ENCODE measurements at places on chromosomes 2 and 18. TPM values are rescaled to one million over a fixed set of nuclear protein-coding genes. Genes with fewer than 3 reads are reported as not detected.

- H3K27me3 ChIP-seq: no peaks in the 10 kb centered on the region
- H3K36me3 ChIP-seq: peaks cover 75% of the 10 kb centered on the region
- no peak overlapping the region for H3K27ac ChIP-seq
- no peaks in the 10 kb centered on the region for H3K4me1 ChIP-seq
- no peak for DNase-seq
Observed at GRCh38 chr2:10658914-10659257, 30.9 kb downstream of the NOL10 start.

DNA sequence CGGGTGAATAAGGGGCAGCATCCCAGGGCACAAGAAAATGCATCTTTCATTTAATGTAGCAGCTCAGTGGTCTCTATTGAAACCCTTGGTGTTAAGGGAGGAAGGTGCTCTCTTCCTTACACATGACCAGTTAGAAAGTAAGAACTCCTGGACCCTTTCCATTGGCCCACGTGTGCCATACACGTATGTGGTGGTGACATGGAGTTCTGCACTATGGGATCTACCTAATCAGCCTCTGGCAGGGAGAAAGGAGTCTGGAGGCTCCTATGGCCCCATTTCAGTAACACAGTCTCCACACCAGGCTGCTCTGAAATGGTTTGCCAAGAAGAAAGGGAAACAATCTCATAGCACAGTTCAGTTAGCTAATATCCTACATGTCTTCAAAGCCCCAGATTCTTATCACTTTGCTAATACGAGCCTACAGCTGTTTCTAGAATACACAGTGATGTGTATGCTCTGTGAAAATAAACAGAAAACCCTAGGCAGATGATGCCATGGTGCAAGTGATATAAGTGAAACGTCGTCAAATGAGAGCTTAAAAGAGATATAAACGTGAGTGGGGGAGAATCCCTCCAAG lies 7.0 kb downstream of the EFEMP1 start:
- no peak overlapping the region for H3K4me3 ChIP-seq
- no peak overlapping the region for H3K27ac ChIP-seq
- H3K27me3 ChIP-seq: peaks cover 17% of the 10 kb centered on the region
- no peaks in the 10 kb centered on the region for H3K36me3 ChIP-seq
- DNase-seq: no peak

GRCh38 chr18:36536426-36536825 lies 238.9 kb downstream of the FHOD3 start:
- no peak overlapping the region for H3K27ac ChIP-seq
- H3K27me3 ChIP-seq: no peaks in the 10 kb centered on the region
- no peak for DNase-seq
- no peaks in the 10 kb centered on the region for H3K36me3 ChIP-seq
- no peak overlapping the region for H3K4me3 ChIP-seq

DNA sequence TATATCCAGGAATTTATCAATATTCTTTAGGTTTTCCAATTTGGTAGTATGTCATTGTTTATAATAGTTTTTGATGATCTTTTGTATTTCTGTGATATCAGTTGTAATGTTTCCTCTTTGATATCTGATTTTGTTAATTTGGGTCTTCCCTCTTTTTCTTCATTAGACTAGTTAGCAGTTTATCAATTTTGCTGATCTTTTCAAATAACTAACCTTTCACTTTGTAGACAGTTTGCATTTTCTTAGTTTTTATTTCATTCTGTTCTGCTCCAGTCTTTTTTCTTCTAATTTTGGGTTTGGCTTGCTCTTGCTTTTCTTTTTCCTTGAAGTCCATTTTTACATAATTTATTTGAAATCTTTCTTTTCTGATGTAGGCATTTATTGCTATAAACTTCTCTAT lies 824.4 kb downstream of the LRP1B start:
- H3K4me1 ChIP-seq: no peaks in the 10 kb centered on the region
- no peak for DNase-seq
- no peaks in the 10 kb centered on the region for H3K36me3 ChIP-seq
- no peak overlapping the region for H3K27ac ChIP-seq
- no peak overlapping the region for H3K4me3 ChIP-seq
- no peaks in the 10 kb centered on the region for H3K27me3 ChIP-seq

DNA sequence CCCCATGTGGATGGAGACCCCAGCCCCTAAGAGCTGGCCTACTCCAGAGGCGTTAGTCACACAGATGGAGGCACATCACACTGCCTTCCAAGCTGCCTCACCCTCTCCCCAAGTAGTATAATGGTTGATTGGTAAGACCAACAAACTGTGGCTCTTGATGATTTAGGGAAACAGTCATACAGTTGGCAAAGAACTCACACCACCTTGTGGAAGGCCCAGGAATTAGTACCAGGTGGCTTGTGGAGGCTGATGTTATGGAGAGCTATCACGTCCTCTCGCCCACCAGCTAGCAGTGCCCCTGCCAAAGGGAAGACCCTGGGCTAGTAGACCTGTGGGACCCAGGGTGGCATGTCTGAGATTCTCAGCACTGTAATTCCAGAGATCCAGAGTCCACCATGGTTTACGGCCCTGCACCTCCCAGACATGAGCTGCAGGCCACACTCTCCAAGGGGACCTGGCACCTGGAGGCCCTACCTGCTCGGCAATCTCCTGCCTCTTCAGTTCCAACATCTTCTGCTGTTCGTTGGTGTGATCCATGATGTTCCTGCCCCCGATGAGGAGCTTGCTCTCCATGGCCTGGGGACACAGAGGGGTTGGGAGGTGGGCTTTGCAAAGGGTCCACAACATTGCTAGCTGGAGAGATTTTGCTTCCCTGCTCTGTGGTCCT lies 26.3 kb downstream of the KIF3C start:
- no peaks in the 10 kb centered on the region for H3K27me3 ChIP-seq
- DNase-seq: no peak
- no peak overlapping the region for H3K4me3 ChIP-seq
- peaks cover 9% of the 10 kb centered on the region for H3K36me3 ChIP-seq

DNA sequence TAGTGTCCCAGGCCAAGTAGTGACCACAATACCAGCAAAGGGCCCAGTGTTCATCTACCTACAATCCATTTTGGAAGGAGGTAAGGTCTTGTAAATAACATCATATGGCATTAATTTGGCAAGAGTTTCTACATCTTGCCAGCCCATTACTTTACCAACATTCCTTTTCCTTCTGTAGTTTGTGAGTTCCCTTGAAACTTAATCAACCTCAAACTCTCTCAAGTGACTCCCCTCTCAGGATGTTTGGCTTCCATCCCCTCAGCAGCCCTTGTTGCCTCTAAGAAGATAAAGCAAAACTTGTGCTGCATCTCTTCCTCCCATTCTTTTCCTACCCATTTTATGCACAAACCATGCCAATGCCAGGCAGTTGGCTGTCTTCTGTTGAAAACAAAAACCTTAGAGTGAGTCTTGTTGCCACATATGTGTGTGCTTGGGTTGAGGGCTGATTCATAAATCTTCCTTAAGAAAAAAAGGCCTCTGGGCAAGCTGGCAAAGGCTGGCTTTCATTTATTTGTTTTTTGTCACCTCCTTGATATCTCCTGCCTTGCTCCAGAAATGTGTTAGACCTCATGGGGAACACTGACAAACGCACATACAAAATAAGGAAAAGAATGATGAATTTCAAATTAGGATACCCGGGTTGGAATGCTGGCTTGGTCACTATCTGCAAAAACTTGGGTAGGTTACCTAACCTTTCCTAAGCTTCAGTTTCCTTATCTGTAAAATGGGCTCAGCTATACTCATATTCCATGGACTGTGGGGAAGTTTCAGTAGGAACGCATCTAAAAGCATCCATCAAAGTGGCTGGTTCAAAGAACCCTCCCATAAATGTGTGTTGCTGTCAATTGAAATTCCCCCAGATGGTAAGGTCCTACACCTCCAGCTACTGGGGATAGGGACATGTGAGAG lies 29.4 kb upstream of the ST3GAL5 start:
- no peaks in the 10 kb centered on the region for H3K27me3 ChIP-seq
- H3K36me3 ChIP-seq: no peaks in the 10 kb centered on the region
- H3K27ac ChIP-seq: no peak overlapping the region

GRCh38 chr2:74206180-74206688 lies 7.8 kb downstream of the MTHFD2 start:
- H3K27ac ChIP-seq: no peak overlapping the region
- DNase-seq: peak; percentile 59
- no peaks in the 10 kb centered on the region for H3K27me3 ChIP-seq
- no peaks in the 10 kb centered on the region for H3K4me1 ChIP-seq
- H3K36me3 ChIP-seq: peaks cover 92% of the 10 kb centered on the region

- no peak overlapping the region for H3K4me3 ChIP-seq
- peaks cover 7% of the 10 kb centered on the region for H3K36me3 ChIP-seq
- no peaks in the 10 kb centered on the region for H3K4me1 ChIP-seq
- no peaks in the 10 kb centered on the region for H3K27me3 ChIP-seq
Observed at GRCh38 chr2:3169106-3169870, 208.3 kb downstream of the EIPR1 start.

DNA sequence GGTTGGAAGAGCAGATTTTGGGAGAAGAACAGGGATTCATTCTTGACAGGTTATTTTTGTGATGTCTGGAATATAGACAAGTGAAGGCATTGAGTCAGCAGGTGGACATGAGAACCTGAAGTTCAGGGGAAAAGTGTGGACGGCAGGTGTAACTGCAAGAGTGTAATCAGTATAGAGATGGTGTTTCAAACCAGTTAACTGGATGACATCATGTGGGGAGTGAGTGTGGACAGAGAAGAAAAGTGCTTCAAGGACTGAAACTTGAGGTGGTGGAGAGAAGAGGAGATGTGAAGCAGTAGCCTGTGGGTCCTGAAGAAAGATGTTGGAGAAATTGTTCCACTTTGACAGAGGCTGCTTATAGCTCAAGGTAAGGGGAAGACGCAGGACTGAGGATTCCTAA lies 7.1 kb downstream of the IL1RL1 start:
- H3K27me3 ChIP-seq: no peaks in the 10 kb centered on the region
- no peak for DNase-seq
- no peaks in the 10 kb centered on the region for H3K36me3 ChIP-seq
- no peaks in the 10 kb centered on the region for H3K4me1 ChIP-seq
- H3K27ac ChIP-seq: no peak overlapping the region

- H3K36me3 ChIP-seq: no peaks in the 10 kb centered on the region
- H3K4me3 ChIP-seq: no peak overlapping the region
- no peak for DNase-seq
- no peak overlapping the region for H3K27ac ChIP-seq
- peaks cover 8% of the 10 kb centered on the region for H3K4me1 ChIP-seq
Observed at GRCh38 chr2:10231551-10232085, 71.1 kb upstream of the HPCAL1 start.

GRCh38 chr2:225192869-225193268 lies 150.6 kb upstream of the DOCK10 start:
- no peak overlapping the region for H3K27ac ChIP-seq
- no peak for DNase-seq
- no peaks in the 10 kb centered on the region for H3K36me3 ChIP-seq
- H3K4me3 ChIP-seq: no peak overlapping the region
- H3K27me3 ChIP-seq: no peaks in the 10 kb centered on the region

GRCh38 chr2:168669151-168669550 lies 133.3 kb upstream of the NOSTRIN start:
- H3K27ac ChIP-seq: no peak overlapping the region
- H3K4me3 ChIP-seq: no peak overlapping the region
- no peak for DNase-seq
- peaks cover 8% of the 10 kb centered on the region for H3K36me3 ChIP-seq
- peaks cover 8% of the 10 kb centered on the region for H3K4me1 ChIP-seq

DNA sequence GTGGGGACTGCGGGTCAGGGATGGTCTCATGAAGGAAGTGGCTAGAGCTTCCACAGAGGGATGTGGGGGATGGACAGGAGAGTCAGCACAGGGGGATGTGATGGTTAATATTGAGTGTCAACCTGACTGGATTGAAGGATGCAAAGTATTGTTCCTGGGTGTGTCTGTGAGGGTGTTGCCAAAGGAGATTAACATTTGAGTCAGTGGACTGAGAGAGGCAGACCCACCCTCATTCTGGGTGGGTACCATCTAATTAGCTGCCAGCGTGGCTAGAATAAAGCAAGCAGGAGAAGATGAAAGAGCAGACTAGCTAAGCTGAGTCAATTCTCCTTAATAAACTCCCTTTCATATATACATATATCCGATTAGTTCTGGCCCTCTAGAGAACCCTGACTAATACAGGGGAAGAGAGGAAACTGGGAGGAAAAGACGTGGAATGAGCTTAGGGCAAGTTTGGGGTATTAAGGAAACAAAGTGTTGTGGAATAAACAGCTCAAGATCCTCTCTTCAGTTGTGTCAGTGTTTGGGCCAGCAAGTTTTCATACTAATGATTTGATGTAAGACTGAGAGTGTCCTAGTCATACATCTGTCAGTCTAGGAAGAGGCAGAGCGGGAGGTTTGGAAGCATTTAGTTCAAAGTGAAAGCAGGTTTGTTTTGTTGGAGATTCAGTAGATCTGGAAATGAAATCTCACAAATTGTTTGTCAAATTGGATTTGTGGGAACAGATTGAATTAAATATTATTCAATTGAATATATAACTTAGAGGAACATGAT lies 135.2 kb upstream of the NT5C1B start:
- DNase-seq: no peak
- H3K27ac ChIP-seq: no peak overlapping the region
- H3K4me3 ChIP-seq: no peak overlapping the region
- no peaks in the 10 kb centered on the region for H3K27me3 ChIP-seq

DNA sequence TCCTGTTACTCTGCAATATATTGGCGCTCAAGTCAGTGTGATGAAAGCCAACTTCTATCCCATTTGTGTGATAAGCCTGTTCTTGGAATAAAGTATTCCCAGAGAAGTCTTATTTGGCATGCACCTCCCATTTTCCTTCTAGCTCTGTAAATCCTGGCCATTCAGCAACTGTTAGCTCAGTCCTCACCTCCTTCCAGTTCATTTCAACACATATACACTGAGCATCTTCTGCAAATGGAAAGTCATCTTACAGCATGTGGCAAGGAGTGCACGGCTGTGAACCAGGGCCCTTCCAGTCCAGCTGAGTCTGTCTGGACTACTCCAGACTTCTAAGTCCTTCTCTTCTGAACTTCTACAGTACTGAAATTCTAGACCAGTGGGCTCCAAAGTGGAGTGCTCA lies 53.1 kb downstream of the SPATS2L start:
- H3K4me3 ChIP-seq: no peak overlapping the region
- no peak overlapping the region for H3K27ac ChIP-seq
- peaks cover 19% of the 10 kb centered on the region for H3K4me1 ChIP-seq
- no peaks in the 10 kb centered on the region for H3K36me3 ChIP-seq
- no peak for DNase-seq

- H3K4me1 ChIP-seq: no peaks in the 10 kb centered on the region
- H3K36me3 ChIP-seq: no peaks in the 10 kb centered on the region
Observed at GRCh38 chr2:57444752-57445430, 601.7 kb upstream of the VRK2 start.

IKZF2 gene
- 4.7 TPM for total RNA-seq

CFC1 gene
- total RNA-seq: 1.4 TPM

CHRND gene
- not detected for total RNA-seq

IL36B gene
- not detected for total RNA-seq

PTPRN gene
- 0.44 TPM for total RNA-seq

CNDP1 gene
- 0.51 TPM for total RNA-seq

PFN4 gene
- total RNA-seq: not detected

RNF125 gene
- total RNA-seq: 29.3 TPM

SERPINB10 gene
- not detected for total RNA-seq

FAP gene
- not detected for total RNA-seq
